ENCODE measurements at places on chromosomes 11 and 22.

DNA sequence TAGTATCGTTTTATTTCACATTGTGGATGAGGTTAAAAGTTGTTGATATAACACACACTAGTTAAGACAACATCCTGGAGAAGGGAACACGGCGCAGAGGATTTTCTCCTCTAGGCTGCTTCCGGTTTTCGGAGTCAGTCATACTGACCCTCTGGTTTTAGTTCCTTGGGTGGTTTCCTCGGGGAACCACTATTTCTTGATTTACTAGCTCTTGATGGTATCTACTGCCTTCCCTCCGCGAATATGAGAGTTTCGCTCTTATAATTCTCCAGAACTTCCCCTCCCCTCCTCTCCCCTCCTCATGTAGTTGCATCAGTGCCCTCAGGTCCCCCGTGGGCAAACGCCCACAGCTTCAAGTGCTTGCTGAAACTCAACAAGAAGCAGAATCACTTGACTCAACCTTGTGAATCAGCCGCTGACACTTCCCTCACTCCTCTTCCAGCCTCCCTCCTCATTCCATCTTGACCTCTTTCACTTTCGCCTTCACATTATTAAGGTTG lies 15.9 kb upstream of the APOBEC3A start:
- no peak for DNase-seq

DNA sequence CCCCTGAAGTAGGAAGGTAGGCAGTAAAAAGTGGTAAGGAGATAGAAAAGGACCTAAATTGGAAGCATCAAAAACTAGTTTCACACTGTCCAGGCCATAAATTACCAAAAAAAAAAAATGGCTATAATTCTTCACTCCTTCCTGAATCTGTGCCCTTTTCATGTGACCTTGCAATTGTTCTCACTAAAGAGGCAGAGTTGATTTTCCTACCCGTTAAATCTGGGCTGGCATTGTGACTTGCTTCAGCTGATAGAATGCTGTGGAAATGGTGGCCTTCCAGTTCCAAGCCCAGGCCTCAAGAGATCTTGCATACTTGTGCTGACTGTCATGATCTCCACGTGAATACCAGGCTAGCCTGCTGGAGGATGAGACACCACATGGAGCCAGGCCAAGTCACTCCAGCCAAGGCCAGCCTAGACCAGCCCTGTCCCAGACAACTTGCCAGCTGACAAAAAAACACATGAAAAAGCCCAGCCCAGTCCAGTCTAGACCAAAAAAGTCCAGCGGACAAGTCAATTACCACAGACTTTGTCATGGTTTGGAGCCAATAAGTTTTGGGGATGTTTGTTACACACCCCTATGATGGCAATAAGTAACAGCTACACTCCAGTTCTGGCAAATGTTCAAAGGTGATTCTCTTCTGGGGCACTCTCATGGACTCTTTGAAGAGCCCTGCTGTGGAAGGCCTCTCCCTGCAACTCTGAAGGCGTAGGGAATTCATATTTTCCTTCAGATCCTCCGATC lies 51.4 kb upstream of the NUP50 start:
- no peak for DNase-seq

DNA sequence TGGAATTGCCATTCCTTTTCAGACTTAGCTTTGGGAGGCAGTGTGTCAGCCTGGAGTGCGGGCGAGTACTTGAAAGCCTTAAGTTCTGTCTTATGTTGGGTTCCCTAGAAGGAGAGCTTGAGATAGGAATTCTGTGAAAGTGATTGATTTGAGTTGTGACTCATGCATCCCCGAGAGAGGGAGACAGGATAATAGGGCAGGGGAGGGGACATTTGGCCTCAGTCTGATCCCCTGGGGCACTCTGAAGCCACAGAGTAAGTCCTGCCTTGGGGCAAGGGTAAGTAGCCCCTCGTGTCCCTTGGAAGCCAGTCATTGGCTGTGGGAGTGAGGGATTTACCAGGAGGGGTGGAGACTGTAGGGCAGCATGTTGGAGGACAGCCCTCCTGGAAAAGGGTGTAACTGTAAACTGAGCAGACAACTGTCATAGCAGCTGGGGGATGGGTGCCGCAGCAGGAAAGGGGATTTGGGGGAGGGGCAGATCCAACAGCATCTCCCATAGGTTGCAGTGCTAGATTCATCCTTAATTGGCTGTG lies 44.0 kb downstream of the KIAA1671 start:
- no peak for DNase-seq

- no peak for DNase-seq
Observed at GRCh38 chr11:114260483-114260882, 35.7 kb upstream of the NNMT start.

DNA sequence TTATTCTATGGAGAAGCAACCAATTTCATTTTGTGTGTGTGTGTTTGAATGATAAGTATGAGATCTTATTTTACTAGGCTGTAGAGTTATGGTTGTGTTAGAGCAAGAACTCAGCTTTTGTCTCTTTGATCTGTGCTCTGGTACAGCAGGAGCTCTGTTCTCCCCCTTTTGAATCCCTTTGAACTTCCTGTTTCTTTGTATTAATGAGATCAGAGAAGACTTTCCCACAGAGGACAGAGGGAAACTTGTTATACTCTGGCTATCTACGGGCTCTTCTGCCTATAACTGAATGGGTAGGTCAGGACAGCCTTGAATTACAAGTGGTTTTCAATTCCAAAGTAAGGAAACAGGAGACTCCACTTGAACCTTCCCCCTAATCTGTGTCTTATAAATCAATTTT lies 1015.0 kb upstream of the RAG2 start:
- DNase-seq, result no peak

GRCh38 chr11:38191101-38191500 lies 1593.1 kb upstream of the RAG2 start:
- no peak for DNase-seq

DNA sequence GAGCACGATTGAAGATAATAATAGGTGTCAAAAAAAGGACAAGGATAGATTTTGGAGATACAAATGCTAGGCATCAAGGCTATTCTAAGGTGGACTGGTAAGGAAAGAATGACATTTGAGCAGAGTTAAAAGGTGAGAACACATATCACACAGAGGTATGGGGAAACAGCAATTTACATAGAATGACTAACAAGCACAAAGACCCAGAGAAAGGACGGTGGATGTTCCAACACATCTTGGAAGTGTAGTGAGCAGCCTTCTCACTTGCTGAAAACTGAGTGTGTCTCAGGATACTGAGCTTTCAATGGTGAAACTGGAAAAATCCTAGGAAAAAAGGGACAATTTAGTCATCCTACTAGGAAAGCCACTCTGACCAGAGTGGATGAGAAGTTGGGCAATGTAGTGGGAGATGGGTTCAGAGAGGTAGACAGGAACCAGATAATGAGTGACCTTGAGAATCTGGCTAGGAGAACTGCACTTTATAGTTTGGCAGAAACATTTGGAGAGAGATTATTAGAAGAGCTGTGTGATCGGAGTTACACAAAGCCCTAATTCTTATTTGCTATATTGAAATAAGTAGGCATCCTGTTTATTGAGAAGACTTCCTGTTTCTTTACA lies 706.0 kb downstream of the KCNA4 start:
- DNase-seq, result no peak

- DNase-seq, result no peak
Observed at GRCh38 chr11:61082062-61082870, 20.0 kb upstream of the CD5 start.

- no peak for DNase-seq
Observed at GRCh38 chr11:23836981-23837380, 659.9 kb upstream of the LUZP2 start.

- no peak for DNase-seq
Observed at GRCh38 chr11:93895106-93895862, 44.9 kb upstream of the VSTM5 start.

DNA sequence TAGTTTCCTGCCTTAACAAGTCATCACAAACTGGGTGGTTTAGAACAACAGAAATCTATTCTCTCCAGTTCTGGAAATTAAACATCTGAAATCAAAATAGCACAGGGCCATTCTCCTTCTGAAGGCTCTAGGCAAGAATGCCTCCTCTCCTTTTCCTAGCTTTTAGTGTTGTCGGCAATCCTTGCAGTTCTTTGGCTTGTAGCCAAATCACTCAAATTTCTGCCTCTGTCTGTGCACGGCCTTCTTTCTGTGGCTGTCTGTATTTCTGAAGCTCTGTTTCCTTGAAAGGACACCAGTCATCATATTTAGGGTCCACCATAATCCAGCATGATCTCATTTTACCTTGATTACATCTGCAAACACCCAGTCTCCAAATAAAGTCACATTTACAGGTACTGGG lies 795.5 kb downstream of the METTL15 start:
- no peak for DNase-seq

- no peak for DNase-seq
Observed at GRCh38 chr22:20029550-20030225, 8.8 kb downstream of the TANGO2 start.

DNA sequence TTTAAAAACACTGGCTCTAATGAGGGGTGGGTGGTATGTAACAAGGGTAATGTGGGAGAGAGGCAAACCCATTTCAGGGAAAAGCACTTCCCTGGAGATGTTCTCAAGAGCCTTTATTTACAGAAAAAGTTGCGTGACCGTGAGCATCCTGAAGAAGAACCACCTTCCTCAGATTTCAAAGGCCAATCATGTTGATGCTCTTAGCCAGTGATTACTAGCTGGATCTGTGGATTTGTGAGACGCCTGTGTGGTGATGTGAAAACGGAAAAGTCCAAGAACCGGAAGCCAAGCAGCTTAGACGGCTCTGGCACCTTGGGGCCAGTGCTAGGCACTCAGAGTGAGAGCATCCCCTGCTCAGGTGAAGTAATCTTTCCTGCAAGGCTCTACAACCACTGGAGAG lies 12.6 kb upstream of the UBASH3B start:
- DNase-seq, result no peak

DNA sequence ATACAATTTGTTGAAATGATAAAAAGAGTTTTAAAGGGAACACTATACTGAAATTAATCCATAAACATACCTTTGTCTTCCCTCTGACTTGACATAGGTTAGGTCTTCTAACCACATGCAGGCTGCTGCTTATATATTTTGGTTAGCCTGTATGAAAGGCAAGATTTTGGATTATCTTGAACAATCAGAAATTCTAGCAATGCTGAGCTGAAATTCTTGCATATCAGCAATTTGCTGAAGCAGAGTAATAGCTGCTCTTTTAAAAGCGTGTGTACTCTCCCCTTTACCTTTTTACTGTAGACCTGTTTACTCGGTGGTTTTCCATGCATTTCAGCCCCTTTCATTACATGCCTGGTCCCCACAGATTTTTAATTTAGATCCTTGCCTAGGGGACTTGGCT lies 34.0 kb downstream of the CWC15 start:
- no peak for DNase-seq

DNA sequence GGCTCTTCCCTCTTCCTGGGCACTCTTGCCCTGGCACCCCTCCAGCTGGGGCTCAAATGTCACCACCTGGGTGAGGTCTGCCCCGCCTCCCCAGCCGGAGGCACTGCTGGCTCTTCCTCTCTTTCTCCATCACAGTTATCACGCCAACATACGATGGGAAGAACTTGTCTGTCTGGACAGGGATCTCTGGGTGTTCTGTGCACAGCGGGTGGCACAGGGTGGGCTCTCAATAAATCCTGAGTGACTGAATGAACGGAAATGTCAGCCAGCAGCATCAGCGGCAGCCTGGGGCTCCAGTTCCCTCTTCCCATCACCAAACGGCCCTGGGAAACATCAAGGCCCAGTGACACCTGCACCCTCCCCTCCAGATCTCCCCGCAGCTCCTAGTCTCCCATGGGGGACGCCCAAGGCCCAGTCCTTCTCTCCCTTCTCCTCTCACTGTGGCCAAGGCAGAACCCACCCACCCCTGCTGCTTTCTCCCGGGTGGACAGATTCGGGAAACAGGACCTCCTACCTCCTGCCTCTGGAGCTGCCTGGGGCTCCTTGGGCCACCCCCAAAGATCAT lies 440 bp upstream of the SLC25A45 start:
- DNase-seq, result no peak

All from cortex of kidney (tissue), 1 donor.